Activated T-helper 1 cell treated with anti-CD3 and anti-CD28 coated beads, Interleukin-2, amount 50 U/mL, for 16 hours (primary cell): ENCODE measurements at places on chromosomes 2 and 18.
A peak's percentile ranks its signal among the peaks of the same experiment; 100 is the strongest.

- no peak for DNase-seq
Observed at GRCh38 chr2:52383541-52383940, 1351.6 kb upstream of the NRXN1 start.

GRCh38 chr2:131492418-131493198, 411 bp upstream of the MZT2A start:
- DNase-seq, result peak; percentile 93

- no peak for DNase-seq
Observed at GRCh38 chr2:182069908-182070307, 84.3 kb downstream of the PPP1R1C start.

- no peak for DNase-seq
Observed at GRCh38 chr2:23589220-23589647, 204.3 kb downstream of the KLHL29 start.

DNA sequence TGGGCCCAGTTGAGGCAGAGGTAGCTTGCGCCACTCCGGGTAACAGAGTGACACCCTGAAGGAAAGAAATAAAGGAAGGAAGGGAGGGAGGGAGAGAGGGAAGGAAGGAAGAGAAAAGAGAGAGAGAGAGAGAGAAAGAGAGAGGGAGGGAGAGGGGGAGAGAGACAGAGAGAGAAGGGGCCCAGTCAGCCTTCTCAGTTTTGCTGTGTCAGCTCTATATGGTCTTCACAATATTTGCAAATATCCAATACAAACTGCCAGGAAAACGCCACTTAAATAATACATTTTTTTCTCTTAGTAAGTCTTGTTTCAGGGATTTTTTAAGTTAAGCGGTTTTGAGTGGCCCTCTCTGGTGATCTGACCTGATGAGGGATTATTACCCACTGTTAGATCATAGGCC, 5.6 kb upstream of the CHMP1B start:
- DNase-seq, result no peak

GRCh38 chr2:232238108-232238507, 140.4 kb upstream of the ALPP start:
- DNase-seq, result no peak

GRCh38 chr2:191166111-191166755, 15.4 kb upstream of the STAT4 start:
- DNase-seq, result no peak

DNA sequence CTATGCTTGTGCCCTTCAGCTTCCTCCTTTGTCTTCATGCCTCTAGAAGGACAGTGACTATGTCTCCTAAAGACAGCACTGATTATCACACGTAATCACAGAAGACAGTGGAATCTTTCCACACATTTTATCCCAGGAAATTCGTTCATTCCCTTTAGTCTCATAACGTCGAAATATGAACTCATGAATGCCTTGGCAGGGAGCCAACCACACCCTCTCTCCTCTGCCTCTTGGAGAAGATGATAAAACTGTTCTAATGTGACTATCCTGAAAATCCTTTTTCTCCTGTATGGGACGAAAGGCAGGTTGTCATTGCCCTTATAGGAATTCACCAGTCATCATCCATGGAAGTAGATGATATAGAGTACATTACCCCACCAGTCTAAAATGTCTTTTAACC, 726.6 kb upstream of the FANCL start:
- DNase-seq, result no peak

DNA sequence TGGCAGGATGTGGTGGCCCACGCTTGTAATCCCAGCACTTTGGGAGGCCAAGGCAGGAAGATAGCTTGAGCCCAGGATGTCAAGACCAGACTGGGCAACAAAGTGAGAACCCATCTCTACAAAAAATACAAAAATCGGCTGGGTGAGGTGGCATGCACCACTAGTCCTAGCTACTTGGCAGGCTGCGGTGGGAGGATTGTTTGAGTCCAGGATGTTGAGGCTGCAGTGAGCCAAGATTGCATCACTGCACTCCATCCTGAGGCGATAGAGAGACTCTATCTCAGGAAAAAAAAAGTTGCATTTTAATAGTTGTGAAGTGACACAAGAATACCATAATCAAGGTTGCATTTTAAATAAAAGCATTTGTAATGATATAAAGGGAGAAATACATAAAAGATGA, 124.1 kb upstream of the SLC38A11 start:
- no peak for DNase-seq

DNA sequence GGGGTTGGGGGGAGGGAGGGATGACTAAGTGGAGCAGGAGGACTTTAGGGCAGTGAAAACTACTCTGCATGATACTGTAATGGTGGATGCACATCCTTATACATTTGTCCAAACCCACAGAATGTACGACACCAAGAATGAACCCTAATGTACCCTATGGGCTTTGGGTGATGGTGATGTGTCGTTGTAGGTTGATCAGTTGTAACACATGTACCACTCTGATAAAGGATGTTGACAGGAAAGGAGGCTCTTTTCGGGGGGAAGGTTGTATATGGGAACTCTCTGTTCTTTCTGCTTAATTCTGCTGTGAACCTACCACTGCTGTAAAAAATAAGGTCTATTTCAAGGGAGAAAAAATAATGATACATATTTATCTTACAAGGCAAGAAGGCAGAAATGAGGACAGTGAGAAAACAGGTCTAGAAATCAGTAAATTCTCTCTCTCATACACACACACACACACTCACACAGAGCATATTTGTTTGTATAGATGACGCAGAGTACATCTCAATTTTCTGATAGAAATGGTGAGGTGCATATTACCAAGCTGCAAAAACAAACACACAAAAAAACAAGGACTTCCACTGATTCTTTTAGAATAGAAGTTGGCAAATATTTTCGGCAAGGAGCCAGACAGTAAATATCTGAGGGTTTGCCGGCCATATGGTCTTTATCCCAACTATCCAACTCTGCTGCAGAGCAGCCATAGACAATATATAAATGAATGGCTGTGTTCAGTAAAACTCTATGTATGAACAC, 20.2 kb downstream of the FAM124B start:
- no peak for DNase-seq

GRCh38 chr2:203599509-203599908, 64.4 kb upstream of the RAPH1 start:
- no peak for DNase-seq

- no peak for DNase-seq
Observed at GRCh38 chr2:150625303-150625702, 137.8 kb upstream of the RND3 start.

DNA sequence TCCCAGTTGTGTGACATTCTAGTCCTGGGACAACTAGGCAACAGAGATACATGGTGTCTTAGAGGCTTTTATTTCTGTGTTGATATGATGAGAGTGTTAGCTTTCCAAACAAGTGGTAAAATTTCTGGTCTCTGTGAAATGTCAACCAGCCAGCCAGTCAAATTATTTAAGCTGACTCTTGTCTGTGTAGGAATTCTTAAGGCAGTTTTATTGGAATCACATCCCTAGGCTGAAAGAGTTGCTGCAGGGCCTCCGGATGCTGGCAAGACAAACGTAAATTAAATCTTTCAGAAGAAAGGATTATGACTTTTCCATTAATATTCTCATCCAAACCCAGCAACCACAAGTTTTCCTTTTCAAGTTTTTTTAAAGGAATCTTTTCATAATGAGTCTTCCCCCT, 44.6 kb downstream of the SERPINB7 start:
- no peak for DNase-seq

DNA sequence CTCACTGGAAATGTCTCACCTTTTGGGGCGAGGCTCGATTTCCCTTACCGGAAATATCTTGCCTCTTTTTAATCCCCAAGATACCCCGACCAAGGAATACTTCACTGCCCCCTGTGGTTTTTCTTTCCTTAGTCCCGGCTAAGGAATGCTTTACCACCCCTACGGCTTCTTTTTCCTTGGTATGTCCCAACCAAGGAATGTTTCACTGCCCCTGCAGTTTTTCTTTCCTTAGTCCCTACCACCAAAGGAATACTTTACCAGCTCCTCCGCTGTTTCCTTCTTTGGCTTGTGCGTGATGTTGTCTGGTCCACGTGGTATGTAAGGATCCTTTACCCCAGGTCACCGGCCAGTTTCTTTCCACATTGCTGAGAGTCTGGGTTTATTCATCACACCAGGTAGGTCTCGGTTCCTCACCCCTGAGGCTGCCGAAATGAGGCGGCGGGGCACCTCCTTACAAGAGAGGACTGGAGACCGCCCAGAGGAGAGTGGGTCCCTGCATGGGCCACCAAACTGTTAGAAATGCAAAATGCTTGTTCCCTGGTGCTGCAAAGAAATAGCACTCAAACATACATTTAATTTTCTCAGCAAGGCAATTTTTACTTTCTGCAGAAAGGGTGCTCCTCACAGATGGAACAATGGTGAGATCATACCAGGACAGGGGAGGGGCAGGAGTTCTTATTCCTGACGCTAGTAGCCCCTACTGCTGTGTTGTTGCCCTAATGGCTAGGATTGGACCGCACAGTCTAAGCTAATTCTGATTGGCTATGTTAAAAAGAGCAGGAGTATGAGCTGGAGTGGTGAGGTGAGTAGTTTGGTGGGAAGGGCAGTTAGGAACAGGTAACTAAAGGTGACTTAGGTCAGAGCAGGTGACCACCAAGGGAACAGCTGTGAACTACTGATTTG, 33.4 kb upstream of the CLASP1 start:
- no peak for DNase-seq

GRCh38 chr2:136206613-136207012, 88.7 kb upstream of the CXCR4 start:
- no peak for DNase-seq

DNA sequence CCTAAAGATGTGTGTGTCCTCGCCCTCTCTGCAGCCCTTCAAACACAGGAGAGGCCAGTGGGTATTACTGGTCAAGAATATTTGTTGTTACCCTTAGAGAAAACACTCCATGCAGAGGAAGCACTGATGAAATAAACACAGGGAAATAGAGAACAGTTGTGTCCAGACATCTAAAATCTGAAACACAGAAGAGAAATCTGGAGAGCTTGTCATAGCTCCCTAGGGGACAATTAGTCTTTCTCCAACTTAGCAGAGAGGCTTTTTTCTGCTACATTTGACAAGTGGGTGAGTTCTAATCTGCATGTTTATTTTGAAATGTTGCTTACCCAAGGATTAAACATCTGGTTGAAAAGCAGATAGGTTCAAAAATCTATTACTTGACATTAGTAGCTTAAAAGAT, 190.1 kb downstream of the CTNNA2 start:
- no peak for DNase-seq

DNA sequence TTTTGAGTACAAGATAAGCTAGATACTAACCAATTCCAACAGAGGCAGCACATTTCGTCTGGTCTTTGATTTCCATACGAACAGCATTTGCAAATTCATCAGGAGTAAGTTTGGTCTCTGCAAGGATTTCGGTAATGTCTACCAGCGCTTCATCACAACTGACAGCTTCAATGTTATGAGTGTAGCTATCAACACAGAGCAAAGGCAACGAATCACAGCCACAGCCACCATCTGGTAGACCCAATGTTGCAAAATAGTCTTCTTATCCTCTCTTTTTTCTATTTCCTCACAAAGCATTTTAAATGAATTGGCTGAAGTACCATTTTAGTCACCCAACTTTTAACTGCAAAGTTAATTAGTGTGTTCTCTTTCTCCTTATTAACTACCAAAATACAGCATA, 68.3 kb downstream of the REV1 start:
- no peak for DNase-seq

- DNase-seq, result no peak
Observed at GRCh38 chr2:182852090-182852489, 14.3 kb downstream of the FRZB start.

GRCh38 chr18:77750006-77750405, 500.4 kb downstream of the GALR1 start:
- no peak for DNase-seq

- DNase-seq, result no peak
Observed at GRCh38 chr2:96959406-96960110, 26.8 kb downstream of the FAM178B start.

DNA sequence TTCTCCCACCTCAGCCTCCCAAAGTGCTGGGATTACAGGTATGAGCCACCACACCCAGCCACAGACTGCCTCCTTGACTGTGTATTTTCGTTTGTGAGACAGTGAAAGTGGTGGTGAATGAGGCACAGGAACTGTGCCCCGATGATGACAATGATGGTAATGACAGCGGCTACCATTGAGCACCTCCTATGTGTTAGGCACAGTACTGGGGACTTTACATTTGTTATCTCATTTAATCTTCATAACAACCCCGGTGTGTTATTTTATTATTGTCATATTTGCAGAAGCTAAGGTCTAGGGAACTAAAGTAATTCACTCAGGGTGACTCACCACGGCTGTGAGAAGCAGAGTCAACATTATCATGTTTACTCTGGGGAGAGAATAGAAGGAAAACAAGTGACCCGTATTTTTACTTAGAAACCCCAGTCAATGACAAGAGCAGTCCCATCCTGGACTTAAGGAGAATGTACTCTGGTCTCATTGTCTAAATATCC, 77.6 kb upstream of the ALPP start:
- no peak for DNase-seq

GRCh38 chr2:17573085-17573803, 32.7 kb downstream of the VSNL1 start:
- DNase-seq, result no peak

- no peak for DNase-seq
Observed at GRCh38 chr2:217616936-217617335, 385.9 kb downstream of the TNS1 start.

DNA sequence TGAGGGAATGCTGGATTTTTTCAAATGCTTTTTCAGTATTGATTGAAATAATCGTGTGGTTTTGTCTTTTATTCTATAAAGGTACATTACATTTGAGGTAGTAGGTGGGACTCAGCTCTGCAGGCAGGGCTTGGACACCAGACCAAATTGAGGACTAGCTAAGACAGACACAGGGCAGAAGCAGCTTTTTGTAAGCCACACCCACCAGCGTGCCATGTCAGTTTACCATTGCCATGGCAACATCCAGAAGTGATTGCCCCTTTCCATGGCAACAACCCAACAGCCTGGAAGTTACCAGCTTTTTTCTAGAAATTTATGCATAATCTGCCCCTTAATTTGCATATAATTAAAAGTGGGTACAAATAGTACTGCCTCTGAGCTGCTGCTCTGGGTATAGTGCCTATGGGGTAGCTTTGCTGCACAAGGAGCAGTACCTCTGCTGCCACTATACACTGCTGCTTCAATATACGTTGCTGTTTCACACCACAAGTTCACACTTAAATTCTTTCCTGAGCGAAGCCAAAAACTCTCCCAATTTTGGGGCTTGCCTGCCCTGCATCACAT, 23.6 kb upstream of the VWA3B start:
- DNase-seq, result no peak

DNA sequence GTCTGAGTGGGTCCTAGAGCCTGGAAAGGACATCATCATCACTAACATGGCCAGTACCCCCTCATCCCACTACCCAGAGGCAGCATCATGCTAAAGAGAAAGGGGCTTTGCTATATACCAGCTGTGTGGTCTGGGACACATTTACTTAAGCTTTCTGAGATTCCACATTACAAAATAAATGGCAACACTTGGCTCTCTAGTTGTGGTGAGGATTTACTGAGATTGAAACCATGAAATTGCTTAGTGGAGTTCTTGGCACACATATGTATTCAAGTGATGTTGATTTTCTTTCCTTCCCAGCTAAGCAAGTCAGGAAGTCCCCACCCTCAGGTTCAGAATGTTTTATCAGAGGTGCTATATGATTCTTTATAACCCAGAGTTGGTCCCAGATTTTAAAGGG, 362.0 kb downstream of the CLIP4 start:
- DNase-seq, result no peak
